ENCODE measurements at places on chromosomes 12 and 14.

DNA sequence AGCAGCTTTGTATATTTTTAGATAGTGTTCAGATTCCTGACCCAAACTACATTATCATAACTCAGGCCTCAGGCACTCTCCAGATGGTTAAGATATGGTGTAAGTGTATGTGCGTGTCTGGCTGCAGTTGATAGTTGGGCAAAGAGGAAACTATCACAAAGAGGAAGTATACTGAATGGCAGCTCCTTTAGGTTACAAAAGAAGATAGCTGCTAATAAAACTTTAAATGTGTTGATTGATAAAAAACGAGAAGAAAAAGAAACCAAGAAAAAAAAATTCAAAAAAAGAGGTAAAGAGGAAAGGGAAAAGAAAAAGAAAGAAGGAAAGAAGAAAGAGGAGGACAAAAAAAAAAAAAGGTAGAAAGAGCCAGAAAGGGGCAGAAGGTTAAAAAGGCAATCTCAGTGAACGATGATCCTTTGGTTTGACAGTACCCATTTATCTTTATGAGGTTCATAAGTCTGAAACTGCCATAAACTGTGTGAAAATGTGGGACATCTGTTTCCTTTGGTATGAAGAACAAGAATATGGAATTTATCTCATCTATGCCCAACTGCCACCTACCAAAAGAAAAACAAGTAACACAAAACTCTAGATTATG is 42.2 kb downstream of the TAOK3 start:
- no peak for DNase-seq

- DNase-seq, result no peak
Measured at GRCh38 chr12:82414044-82414443, 55.7 kb downstream of the METTL25 start.

GRCh38 chr12:121227294-121227693 is 17.4 kb downstream of the P2RX4 start:
- no peak for DNase-seq

DNA sequence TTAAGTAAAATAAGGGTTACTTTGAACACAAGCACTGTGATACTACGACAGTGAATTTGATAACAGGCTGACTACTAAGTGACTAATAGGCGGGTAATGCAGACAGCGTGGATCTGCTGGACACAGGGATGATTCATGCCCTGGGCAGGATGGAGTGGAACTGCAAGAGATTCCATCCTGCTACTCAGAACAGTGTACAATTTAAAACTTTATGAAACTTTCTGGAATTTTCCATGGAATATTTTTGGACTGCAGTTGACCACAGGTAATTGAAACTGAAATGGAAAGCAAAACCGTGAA is 46.0 kb downstream of the YEATS4 start:
- DNase-seq, result no peak

DNA sequence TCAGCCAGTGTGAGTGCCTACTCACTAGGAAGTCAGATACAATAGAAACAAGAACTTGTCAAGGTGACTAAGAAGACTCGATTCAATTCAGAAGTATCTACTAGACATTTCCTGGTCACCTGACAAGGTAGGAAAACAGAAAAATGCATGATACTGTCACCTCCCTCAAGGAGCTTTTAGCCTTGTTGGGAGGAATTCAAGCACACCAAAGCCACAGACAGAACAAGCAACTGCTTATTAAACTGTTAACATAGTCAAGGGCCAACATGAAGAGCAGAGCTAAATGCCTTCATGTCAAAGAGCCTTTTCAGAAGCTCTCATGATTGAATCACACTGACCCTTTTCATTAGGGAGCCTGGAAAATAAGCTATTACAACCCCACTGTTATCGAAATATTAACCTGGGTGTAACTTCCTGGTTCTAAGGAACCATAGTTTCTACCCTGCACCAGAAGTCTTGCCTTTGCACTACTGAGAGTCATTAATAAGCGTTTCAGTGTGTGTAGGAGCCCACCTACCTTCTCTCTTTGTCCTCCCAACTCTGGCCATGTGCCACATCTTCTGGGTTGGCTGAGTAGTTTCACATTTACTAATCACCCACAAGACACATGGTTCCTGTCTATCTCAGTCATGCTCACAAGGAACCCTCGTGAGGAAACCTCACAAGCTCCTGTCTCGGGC is 31.0 kb upstream of the LGALS3 start:
- DNase-seq, result no peak

- no peak for DNase-seq
Measured at GRCh38 chr12:116323406-116324386, 46.2 kb upstream of the MED13L start.
